ENCODE measurements at places on chromosomes 3 and 15.

DNA sequence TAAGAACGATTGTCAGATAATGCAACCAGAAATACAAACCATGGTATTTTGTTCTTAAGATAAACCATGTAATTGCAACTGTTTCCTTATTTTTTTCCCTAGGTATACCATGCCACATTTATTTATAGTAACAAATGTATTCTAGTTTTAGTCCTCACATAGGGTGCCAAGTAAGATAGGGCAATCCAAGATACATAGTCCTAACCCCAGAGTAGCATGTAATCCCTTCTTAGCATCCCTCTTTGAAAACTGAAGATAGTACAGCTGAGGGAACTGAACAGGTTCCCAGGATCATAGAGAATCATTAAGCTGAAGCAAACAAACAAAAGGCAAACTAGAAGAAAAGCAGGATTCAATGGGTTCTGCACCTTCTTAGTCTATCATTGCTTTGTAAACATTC lies 24.8 kb downstream of the TRNT1 start:
- DNase-seq = no peak

- DNase-seq = no peak
Measured at GRCh38 chr15:89847101-89847500, 32.4 kb upstream of the ANPEP start.

DNA sequence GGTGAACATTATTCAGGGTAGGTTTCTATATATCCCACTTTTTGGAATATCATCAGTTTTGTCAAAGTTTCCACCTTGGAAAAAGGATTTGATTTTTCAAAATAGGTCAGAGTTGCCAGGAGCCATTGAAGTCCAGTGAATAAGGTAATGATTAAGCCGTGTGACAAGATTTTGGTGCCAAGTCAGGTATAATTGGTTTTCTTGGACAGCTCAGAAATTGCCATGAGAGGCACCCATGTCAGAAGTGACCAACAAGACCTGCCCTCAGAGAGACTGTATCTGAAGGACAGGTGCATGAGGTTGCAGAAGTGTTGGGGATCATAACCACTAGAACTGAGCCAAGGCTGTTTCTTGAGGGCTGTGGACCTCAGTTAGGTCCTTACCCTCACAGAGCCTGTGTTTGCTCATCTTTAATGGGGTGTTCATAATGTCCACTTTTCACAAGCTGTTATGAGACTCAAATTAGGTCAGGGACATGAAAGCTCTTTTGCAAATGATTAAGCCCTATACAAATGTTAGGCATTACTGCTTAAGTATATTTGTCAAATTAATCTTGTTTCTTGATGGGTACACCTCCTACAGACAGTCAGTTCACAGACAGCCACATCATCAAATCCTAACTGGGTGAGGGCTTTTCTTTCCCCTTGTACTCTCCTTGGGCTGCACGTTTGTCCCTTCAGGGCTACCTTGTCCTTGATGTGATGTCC lies 32.3 kb downstream of the CASR start:
- DNase-seq = no peak

DNA sequence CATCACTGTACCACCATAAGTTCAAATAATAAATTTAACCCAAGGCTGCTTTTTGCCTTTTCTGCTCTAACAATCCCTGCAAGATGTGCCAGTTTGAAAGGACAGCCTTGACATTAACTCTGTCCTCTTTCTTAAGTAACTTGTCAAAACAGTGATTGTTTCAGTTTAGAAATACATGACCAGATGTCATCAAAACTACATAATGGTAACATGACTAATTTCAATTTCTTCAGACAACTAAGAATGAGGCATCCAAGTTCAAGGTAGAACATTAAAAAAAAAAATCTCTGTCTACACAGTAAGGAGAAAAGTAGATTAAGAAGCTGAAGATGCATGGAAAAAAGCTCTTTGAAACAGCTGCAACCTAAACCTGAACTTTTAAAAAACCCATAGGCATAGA lies 47.4 kb downstream of the SHQ1 start:
- no peak for DNase-seq

GRCh38 chr15:93703092-93703739 lies 528.1 kb upstream of the MCTP2 start:
- no peak for DNase-seq

- no peak for DNase-seq
Measured at GRCh38 chr15:25795061-25795460, 68.1 kb downstream of the ATP10A start.

DNA sequence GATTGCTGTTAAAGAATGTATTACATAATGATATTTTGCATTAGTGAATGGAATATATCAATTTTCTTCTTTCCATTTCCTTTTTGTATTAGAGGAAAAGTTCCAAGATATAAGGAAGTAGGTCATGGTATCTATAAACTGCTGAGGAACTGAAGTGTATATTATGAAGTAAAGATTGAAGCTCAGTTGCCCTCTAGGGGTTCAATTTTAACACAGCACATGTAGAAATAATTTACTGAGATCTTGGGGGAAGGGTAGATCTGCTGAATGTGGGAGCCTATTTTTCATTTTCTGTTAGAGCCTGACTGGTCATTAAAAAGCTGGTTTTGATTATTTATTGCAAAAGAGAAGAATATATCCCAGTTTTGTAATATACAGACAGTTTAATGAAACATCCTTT lies 45.2 kb downstream of the CMC1 start:
- DNase-seq = no peak

DNA sequence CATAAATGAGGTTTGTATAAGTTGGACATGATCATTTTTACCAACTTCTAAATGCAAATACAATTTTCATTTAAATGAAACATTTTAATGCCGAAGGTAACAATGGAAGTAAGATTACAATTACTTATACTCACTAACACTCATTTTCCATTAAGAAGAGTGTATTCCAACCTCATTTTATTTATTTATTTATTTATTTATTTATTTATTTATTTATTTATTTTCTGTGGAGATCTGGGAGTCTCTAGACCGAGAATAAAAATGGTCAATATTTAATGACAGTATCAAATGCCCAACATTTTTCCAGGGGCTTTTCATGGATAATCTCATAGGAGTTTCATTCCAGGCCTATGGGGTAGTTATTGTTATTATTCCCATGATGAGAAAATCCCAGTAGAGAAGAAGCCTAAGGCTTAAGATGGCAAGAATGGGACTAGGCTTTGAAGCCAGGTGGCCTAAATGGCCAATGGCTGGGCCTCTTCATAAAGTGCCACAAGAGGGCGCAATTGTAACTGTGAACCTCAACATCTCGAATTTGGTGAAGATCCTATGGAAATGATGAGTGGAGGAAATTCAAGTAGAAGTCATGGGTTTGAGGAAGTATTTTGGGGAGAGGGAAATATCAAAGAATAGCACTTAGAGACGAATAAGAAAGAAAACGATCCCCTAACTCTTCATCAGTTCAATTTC lies 21.3 kb downstream of the VGLL3 start:
- DNase-seq = no peak

DNA sequence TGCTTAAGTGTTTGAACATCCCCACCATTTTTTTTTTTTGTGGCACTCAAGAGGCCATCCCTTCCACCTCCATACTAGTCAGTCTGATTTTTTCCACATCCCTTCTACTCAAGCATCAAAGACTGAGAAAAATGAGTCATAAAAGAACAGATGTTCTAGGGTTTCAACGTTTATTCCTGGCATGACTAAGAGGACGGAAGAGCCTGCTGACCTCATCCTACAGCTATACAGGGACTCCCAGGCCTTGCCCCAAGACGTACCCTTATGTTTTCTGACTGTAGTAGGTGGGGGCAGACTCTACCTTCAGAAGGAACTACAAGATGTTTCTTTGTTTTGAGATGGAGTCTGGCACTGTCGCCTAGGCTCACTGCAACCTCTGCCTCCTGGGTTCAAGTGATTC lies 3.3 kb upstream of the ITPKA start:
- no peak for DNase-seq

DNA sequence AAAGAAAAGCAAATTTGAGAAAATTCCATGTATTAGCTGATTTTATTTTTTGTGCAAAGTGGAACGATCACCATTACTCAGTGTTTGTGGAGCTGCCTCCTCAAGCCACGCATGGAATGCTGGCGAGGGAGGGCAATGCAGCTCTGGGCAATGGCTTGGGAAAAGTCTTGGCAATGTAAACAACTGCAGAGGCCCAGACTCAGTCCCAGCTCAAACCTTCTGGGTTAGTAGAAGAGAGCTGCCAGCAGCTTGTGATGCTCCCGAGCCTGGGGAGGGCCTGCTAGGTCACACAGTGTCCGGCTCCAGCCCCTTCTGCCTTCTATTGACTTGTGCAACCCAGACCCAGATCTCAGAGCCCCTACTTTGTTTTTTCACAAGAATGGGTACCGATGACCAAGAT lies 4.3 kb downstream of the EPHB1 start:
- DNase-seq = no peak

Data from aorta (tissue), 5 donors.